ENCODE measurements at places on chromosomes 3 and 15.

GRCh38 chr3:16313886-16314645 is 49.1 kb downstream of the OXNAD1 start:
- DNase-seq, result no peak

GRCh38 chr15:71934446-71934845 is 124.1 kb downstream of the NR2E3 start:
- DNase-seq, result no peak

GRCh38 chr3:9129365-9129764 is 120.1 kb downstream of the SRGAP3 start:
- DNase-seq, result no peak

DNA sequence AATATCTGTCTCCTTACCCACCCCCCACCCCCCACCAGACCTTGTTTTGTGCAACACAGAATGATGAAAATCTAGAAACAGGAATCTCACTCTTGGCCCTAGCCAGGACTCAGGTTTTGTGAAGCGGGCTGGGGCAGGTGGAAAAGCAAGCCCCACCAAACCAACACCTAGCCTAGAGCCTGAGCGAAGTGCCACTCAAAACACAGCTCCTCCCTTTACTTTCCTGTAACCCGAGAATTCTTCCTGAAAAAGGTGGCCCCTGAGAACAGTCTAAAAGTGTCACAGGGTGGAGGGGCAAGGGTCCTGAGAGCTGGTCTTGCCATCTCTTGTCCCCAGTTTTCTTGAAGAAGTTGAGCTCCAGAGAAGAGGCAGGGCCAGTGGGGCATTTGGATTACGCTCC is 17.4 kb upstream of the RPUSD3 start:
- no peak for DNase-seq

GRCh38 chr3:63467392-63467791 is 185.1 kb upstream of the SNTN start:
- DNase-seq, result no peak

DNA sequence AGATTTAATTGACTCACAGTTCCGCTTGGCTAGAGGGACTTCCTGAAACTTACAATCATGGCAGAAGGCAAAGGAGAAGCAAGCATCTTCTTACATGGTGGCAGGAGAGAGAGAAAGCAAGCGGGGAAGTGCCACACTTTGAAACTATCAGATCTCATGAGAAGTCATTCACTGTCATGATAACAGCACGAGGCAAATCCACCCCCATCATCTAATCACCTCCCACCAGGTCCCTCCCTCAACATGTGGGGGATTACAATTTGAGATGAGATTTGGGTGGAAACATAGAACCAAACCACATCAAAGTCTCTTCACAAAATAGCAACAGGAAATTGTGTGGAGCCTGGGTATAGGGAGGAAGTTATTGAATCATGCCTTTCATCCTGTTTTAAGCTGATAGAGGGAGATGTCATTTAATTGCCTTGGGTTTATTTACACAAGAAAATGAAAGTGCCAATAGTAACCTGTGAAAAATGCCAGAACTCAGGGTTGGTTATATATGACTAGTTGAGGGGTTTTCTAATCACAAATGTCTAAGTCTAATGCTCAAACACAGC is 624.8 kb upstream of the LMCD1 start:
- DNase-seq, result peak; percentile 27

- peak; percentile 71 for DNase-seq
These were observed at the start of gene CIB2 for GRCh38 chr15:78131295-78132061. CIB2 (minus strand) TSS chr15:78131445; CDS start chr15:78131215, 230 bp downstream.

DNA sequence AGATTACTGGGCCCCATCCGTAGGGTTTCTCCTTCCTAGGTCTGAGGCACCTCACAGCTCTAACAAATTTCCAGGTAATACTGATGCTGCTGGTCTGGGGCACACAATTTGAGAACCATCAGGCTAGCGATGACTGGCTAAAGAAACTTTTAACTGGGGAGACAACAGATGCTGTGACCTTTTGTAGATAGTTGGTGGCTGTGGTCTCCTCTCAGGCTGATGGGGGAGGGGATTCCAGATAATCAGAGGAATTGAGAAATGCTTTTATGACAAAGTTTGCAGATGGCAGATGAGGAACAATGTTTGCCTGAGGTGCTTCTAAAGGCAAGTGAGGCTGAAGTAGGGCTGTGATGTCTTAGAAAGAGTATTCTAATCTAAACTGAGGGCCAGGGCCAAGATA is 13.8 kb upstream of the CCR9 start:
- DNase-seq, result no peak

DNA sequence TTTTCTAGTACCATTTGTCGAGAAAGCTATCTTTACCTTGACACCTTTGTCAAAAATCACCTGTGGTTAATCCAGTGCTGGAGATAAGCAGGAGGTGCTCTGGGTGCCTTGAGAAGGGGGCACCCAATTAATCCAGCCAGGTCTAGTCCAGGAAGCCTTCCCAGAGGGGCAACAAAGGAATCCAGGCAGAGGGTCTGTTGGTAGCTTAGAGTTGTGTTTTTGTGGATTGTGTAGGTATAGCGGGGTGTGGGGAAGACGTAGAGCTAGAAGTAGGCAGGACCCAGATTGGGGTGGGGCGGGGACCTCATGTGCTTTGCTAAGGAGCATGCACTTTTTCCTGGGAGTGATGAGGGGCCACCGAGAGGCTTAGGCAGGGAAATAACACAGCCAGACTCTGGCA is 6.0 kb upstream of the PIGZ start:
- no peak for DNase-seq

DNA sequence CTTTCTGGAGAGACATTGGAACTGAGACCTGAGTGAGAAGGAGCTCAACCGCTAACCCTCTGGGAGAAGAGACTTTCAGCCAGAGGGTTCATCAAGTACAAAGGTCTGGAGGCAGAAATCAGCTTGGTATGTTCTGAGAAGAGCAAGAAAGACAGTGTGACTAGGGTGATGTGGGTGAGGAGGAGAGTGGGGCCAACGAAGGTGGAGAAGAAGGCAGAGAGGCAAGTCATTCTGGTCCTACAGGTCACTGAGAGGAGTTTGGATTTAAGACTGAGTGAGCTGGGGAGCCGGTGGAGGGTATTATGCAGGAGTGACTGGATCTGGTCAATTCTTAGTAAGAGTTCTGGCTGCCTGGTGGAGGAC is 12.2 kb downstream of the XIRP1 start:
- no peak for DNase-seq

DNA sequence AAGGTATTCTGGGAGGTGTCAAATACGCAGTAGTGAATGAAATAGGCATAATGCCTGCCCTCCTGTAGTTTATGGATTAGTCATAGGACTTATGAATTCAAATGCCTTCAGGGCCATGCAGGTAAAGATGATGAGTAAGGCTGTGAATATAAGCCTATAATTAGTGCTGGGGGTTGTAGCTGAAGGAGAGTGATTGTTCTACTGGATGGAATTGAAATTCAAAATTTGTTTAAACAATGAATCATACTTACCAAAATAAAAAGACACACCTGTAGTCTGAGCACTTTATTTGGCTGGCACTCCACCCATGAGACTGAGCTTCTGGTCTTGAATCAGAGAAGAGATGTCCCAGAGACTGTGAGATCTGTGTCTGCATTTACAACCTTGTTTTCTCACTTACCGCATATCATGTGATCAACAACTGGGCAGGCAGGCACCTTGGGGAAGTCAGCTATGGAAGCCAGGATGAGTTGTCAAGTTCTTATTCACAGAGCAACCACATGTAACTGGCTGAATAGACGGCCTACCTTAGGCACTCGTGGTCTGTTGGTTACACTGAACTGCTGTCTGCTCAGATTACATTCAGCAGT is 291.8 kb downstream of the NAALADL2 start:
- no peak for DNase-seq

GRCh38 chr15:84634228-84634837 is 19.8 kb downstream of the WDR73 start:
- no peak for DNase-seq

DNA sequence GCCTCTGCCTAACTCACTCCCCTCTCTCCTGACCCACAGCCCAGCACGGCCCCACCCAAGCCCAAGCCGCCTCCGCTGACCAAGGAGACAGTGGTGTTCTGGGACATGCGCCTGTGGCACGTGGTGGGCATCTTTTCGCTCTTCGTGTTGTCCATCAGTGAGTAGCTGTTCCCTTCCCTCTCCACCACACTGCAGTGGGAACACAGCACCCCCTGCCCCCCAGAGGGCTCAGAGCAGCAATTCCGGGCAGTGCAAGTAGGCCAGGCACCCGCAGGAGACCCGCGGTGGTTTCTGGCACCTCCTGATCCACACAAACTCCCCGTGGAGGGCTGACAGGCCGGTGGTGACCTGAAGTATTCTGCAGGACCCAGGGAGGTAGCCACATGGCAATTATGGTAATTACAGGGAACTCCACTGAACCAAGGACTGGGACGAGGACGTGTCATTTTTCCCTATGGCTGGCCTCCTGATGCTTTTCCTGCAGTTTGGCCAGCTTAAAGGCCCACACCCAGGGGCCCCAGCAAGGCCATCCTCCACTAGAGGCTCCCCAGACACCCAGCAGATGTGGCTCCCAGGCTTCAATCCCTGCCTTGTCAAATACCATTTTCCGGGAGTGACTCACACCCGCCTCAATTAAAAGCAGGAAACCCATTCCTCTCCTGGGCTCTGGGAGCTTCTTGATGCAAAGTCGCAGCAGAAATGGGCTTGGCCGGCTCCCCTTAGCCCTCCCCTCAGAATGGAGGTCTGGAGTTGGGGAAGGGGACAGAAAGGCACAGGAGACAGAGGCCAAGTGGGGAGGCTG is 4.8 kb downstream of the TMIE start:
- no peak for DNase-seq

GRCh38 chr3:21839592-21839991 is 88.6 kb upstream of the ZNF385D start:
- no peak for DNase-seq

GRCh38 chr3:37993820-37994638 is 3.4 kb downstream of the VILL start:
- DNase-seq, result peak; percentile 51

DNA sequence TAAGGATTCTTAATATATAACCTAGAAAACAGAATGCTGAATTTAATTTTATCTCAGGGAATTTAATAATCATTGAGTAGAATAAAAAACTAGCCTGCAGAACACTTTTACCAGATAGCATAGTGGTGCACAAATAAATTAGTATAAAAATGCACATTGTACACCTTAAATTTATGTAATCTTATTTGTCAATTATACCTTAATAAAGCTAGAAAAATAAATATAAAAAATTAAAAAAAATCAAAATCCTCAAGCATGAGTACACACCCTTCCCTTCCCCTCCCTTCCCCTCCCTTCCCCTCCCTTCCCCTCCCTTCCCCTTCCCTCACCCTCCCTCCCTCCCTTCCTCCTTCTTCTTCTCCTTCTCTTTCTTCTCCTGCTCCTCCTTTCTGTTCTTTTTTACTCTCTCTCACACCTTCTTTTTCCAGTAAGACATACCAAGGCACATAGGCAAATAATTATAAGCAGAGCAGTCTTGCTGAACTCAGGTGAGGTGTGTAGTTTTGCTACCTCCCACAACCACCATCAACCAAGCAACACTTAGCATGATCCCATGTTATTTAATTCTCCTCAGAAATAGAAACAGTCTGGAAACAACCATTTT is 1395.0 kb downstream of the ZPLD1 start:
- DNase-seq, result no peak

DNA sequence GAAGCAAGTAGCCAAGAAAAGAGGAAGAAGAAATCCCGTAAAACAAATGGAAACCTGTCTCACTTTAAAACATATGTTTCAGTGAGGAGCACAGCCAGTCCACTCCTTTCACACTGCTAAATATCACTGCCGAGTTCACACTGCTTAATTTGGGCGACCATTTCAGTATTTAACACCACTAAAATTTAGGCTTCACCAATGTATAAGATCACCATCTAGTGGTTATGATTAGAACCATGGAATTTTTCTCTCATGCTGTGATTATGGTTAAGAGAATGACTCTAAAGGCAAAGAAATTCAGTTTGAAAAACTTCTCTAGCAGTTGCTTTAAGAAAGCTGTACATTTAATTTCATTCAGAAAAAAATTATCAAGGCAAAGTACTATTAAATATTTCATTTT is 16.6 kb downstream of the SLC4A7 start:
- DNase-seq, result no peak

GRCh38 chr15:99328106-99329072 is 77.1 kb downstream of the LRRC28 start:
- no peak for DNase-seq

Measured in activated gamma-delta T cell treated with Interleukin-2 at 50 U/mL for 16 hours (primary cell).